ENCODE measurements at places on chromosomes 7 and 10.

DNA sequence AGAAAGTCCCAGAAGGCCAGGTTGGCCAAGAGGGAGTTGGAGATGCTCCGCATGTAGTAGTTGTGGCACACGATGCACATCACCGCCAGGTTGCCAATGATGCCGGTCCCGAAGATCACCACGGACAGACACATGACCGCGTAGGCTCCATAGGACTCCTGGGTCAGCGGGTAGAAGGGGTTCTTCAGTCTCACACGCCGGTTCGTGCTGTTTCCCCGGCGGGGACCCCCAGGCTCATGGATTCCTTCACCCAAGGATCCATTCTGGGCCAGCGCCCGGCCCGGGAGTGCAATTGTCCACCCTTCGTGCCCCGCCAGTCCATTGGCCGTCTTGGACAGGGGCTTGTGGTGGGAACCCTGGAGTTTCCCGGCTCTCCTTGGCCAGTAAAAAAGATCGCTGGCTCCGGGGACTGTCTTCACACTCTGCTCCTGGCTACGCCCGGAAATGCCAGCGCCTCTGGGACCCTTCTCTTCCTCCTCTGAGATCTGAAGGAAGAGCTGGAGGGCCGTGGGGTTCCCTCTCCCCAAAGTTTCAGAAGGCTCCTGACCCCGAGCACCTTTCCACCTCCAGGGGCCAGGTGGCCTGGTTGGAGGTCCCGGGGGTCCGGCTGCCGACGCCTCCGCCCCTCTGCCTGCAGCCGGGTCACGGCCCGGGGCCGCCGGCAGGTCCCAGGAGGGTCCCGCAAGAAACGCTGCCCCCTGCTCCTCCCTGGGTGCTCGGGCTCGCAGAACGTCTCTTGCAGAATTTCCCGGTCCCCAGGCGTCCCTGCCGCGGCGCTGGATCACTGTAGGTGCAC lies 1.3 kb downstream of the GPR37 start:
- no peak for DNase-seq

DNA sequence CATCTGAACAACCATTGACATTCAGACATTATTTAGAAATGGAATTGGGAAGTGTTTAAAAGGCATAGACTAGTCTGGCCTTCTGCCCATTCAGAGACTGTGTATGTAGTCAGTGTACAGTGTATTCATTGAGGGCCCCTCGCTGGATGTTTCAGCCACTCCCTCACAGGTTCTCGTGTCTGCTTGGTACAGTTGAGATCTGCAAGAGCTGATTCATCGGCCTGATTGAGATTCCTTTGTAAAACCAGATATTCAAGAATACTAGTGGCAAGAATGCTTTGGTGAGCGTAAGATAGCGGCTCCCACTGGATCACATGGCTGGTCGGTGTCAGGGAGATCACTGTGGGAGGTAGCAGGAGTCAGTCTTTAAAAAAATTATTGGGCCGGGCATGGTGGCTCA lies 119.5 kb downstream of the TCF7L2 start:
- no peak for DNase-seq

DNA sequence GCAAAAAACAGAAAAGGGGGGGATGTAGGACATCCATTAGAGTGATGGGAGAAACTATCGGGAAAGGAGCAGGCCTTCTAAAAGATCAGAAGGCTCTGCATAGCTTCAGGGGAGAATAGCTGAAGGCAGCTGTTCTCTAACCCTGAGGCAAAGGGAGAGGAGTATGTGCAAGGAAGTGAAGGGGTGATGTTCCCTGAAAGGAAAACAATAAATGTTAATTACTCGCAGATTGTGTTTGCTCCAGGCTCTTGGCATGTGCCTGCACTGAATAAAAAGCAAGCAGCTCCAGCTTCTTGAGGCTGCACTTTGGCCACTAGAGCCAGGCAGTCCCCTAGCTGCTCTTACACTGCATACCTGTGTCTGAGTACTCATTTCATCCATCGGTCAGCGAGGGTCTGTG lies 14.4 kb upstream of the STARD3NL start:
- DNase-seq: no peak

DNA sequence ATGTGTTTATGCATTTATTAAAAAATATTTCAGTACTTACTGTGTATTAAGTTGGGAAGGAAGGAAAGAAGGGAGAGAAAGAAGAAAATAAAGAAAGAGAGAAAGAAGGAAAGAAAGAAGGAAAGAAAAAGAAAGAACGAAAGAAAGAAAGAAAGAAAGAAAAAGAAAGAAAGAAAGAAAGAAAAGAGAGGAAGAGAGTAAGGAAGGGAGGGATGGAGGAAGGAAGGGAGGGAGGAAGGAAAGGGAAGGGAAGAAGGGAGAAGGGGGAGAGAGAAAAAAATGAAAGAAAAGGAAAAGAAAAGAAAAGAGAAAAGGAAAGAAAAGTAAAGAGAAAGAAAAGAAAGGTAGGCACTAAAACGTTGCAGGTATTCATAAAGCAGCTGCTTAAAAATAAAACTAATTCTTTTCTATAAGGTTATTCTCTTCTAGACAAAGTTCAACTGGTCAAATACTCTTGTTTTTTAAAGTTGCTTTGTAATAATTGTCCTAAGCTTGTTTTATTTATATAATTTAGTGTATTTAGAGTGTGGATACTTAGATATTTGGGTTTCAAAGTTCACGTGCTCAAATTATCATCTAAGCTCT lies 703.3 kb upstream of the LRRTM3 start:
- DNase-seq: no peak

DNA sequence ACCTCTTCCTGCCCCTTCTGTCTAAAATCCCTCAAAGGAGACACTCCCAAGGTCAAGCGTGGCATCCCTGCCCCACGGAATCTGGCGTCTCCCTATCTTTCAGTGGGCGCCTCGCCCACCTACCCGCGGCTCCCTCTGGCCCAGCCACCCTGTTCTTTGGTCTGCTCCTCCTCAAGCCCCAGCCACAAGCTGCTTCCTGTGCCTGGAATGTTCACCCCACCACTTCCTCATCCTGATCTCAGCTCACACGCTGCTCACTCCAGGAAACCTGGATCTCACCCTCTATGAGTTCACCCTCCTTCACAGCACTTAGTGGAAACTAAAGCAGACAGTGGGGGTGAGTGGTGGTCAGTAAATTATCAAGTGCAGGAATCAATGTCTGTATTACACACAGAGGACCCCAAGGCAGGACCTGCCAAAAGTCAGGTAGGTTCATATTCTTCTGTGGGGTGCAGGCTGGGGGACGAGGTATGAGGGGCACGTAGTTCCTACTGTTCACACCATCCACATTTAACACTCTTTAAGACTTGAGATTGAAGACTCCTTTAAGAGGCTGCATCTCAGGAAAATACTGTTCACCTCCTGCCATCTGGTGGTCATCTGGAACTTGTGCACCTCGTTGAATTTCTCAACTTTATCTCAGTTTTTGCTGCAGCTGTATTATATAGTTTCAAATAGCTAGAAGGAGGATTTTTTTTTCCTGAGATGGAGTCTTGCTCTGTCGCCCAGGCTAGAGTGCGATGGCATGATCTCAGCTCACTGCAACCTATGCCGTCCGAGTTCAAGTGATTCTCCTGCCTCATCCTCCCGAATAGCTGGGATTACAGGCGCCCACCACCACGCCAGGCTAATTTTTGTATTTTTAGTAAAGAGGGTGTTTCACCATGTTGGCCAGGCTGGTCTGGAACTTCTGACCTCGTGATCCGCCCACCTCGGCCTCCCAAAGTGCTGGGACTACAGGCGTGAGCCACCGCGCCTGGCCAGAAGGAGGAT lies 166.6 kb downstream of the ARHGAP21 start:
- DNase-seq: no peak

- DNase-seq: no peak
Measured at GRCh38 chr7:156162451-156162850, 350.2 kb upstream of the SHH start.

DNA sequence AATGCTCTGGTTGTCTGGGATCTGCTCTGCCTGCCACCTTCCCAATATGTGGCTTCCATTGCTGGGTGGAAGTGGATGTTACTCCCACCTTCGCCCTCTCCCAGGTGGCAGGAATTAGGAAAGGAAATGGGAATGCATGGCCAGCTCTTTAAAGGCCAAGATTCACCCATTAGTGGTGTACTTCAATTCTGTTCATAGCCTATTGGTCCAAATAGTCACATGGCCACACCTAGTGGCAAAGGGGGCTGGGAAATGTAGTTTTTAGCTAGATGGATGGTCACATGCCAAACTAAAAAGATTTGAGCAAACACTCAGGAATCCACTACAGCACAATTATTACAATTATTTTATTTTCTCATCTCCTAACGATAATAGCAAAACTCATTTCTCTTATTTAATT lies 135.1 kb downstream of the NPY start:
- DNase-seq: no peak

DNA sequence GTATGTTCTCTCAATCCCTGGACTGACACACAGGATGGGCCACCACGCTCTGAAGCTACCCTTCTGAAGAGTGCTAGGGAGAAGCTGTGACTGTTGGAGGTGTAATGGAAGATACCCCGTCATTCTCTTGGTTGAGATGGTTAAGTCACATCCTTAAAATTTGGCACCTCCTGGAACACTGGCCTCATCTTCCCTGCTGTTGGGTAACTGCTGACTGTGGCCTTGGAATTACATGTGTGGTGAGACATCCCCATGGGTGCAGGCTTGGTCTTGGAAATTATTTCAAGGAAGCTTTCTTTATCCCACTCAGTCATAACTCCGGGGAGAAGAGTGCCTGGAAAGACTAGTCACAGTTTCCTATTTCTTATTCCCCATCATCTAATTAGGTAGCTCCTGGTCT lies 62.0 kb downstream of the LRMDA start:
- DNase-seq: no peak

- no peak for DNase-seq
Measured at GRCh38 chr10:48900371-48900801, 39.3 kb downstream of the LRRC18 start.

GRCh38 chr7:139752604-139753003 lies 25.2 kb downstream of the HIPK2 start:
- no peak for DNase-seq

- no peak for DNase-seq
Measured at GRCh38 chr7:51244053-51244452, 72.6 kb downstream of the COBL start.
